ENCODE measurements at places on chromosomes 4 and X.

- no peaks in the 10 kb centered on the region for H3K27me3 ChIP-seq
- no peaks in the 10 kb centered on the region for H3K4me1 ChIP-seq
- no peaks in the 10 kb centered on the region for H3K36me3 ChIP-seq
- no peak for DNase-seq
- H3K4me3 ChIP-seq = no peak overlapping the region
- no peak overlapping the region for H3K27ac ChIP-seq
Measured at GRCh38 chrX:94178145-94178788, 504.3 kb downstream of the FAM133A start.

DNA sequence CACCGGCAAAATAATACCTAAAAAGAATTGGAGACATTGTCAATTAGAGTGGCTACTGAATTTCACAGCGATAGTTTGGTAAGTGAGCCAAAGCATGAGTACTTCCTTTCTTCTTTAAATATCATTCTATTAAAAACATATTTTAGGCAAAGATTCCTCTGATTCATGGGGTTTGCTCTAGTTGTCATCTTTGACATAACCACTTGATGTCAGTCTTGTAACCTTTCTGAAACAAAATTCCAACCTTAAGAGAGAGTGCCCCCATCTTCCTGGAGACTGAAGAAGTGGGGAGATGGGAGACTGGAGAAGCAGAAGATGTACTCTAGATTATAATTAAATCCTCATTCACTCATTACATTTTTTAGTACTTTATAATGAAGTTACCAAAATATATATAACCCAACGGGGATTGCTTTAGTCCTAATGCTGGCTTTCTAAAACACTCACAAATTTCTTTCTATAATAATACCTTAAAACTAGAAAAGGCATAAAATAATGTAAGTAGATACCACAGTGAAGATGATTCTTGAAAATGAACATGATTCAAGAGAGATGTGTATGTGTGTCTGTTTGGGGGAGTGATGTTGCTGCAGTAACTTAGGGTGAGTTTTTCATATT is 96.4 kb downstream of the EMCN start:
- DNase-seq = no peak
- no peaks in the 10 kb centered on the region for H3K27me3 ChIP-seq
- no peak overlapping the region for H3K27ac ChIP-seq
- H3K4me1 ChIP-seq = no peaks in the 10 kb centered on the region
- no peaks in the 10 kb centered on the region for H3K36me3 ChIP-seq
- no peak overlapping the region for H3K4me3 ChIP-seq

DNA sequence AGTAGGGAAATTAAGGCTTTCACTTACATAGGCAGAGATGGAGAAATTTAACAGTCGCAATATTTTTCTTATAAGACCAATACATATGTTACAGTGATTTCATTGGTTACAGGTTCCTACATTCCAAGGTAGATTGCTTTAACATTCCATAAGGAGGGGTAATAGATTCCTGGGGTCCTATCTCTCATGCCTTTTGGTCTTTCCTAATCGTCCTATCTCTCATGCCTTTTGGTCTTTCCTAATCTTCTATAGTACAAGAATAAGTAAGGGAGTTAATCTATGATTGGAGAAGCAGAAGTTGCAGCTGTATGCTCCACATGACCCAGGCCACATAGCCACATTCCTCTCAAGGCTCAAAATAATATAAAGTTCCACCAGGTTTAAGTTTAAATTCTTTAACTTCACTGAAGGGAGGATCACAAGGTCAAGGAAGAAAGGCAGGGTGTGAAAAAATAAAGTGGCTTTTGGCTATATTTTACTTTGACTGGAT is 285.0 kb upstream of the BOD1L1 start:
- H3K27me3 ChIP-seq = peaks cover 10% of the 10 kb centered on the region
- H3K4me3 ChIP-seq = no peak overlapping the region
- no peaks in the 10 kb centered on the region for H3K36me3 ChIP-seq
- no peak for DNase-seq
- H3K27ac ChIP-seq = no peak overlapping the region
- no peaks in the 10 kb centered on the region for H3K4me1 ChIP-seq

DNA sequence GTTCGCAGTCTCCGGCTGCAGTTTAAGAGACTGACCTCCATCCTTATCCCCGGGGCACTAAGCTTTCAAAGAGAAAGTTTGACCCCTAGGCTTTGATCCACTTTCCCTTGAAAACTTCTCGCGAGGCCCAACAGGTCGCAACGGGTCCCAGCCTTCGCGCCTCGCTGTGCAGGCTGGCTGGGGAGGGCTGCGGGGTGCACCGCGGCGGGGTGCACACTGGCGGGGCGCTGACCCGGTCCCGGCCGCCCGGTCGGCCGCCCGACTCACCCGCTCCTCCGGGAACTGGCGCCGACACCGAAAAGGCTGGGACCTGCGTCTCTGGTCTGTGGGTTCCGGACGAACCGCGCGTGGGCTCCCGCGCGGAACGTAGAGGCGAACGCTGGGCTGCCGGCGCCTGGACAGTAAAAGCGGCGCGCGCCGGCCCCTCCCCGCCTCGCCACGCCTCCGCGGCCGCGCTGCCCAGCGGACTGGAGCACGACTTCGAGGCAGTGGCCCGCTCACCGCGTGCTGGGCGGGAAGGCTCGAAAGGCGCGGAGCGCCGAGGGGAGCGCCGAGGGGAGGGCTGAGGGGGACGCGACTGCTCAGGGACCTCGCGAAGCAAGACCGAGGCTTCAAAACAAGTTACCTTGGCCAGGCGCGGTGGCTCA is at the start of gene TAF7L:
Gene TAF7L, minus strand, starts transcription at position 378 of the 647 bp plus-strand sequence. CDS start 3,791 bp downstream, outside the sequence.
- H3K27me3 ChIP-seq = no peaks in the 10 kb centered on the region
- H3K27ac ChIP-seq = no peak within 1 kb of the TSS
- no peak for DNase-seq

DNA sequence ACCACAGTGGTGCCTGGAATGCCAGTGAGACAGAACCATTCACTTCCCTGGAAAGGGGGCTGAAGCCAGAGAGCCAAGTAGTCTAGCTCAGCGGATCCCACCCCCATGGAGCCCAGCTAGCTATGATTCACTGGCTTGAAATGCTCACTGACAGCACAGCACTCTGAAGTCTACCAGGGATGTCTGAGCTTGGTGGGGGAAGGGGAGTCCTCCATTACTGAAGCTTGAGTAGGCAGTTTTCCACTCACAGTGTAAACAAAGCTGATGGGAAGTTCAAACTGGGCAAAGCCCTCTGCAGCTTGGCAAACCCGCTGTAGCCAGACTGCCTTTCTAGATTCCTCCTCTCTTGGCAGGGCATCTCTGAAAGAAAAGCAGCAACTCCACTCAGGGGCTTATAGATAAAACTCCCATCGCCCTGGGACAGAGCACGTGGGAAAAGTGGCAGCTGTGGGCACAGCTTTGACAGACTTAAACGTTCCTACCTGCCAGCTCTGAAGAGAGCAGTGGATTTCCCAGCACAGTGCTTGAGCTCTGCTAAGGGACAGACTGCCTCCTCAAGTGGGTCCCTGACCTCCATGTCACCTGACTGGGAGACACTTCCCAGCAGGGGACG is 32.0 kb downstream of the NAP1L2 start:
- H3K4me3 ChIP-seq = no peak overlapping the region
- H3K36me3 ChIP-seq = no peaks in the 10 kb centered on the region
- H3K27me3 ChIP-seq = no peaks in the 10 kb centered on the region
- H3K27ac ChIP-seq = no peak overlapping the region
- H3K4me1 ChIP-seq = no peaks in the 10 kb centered on the region
- no peak for DNase-seq

- H3K4me3 ChIP-seq = no peak overlapping the region
- H3K4me1 ChIP-seq = no peaks in the 10 kb centered on the region
- no peaks in the 10 kb centered on the region for H3K27me3 ChIP-seq
- H3K27ac ChIP-seq = no peak overlapping the region
- DNase-seq = no peak
- no peaks in the 10 kb centered on the region for H3K36me3 ChIP-seq
Measured at GRCh38 chr4:108272046-108272445, 103.3 kb upstream of the LEF1 start.

DNA sequence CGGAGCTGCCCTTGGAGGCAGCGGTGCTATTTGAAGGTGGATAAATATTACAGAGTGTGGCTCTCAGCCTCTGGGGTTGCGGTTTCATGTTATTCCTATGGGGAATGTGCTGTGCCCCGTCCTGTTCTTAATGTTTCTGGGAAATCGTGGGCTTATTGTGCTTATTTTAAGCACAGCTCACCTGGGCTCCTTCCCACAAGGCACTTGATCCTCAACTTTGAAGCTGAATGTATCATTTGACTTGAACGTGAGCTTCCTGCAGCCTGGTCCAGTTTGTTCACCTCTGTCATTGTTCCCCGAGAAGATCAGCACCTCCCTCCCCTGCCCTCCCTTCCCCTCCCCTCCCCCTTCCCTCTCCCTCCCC is 3.9 kb downstream of the SORCS2 start:
- H3K27ac ChIP-seq = no peak overlapping the region
- H3K27me3 ChIP-seq = peaks cover 17% of the 10 kb centered on the region
- peaks cover 31% of the 10 kb centered on the region for H3K4me1 ChIP-seq
- H3K4me3 ChIP-seq = peak overlapping the region; percentile 56
- no peaks in the 10 kb centered on the region for H3K36me3 ChIP-seq

- no peak overlapping the region for H3K27ac ChIP-seq
- no peak overlapping the region for H3K4me3 ChIP-seq
- DNase-seq = no peak
Measured at GRCh38 chr4:102546635-102547034, 45.5 kb downstream of the NFKB1 start.

DNA sequence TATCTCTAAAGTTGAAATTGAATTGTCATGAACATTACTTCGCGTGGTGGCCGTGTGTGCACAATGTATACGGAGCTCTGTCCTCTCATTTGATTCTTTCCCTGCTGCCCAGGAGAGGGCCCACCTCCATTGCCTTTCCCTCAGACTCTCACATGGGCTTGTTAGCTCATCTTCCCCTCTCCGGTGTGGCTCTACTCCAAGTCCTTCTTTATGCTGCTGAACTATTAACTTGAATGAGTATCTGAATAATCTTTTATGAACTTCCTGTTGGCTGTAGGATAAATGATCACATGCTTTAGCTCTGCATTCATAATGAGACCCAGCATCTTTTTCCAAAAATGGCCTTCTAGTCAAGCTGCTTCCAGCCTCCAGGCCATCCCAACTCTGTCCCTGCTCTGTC is 68.8 kb upstream of the CLNK start:
- no peak for DNase-seq
- H3K36me3 ChIP-seq = no peaks in the 10 kb centered on the region
- H3K4me3 ChIP-seq = no peak overlapping the region
- no peak overlapping the region for H3K27ac ChIP-seq

DNA sequence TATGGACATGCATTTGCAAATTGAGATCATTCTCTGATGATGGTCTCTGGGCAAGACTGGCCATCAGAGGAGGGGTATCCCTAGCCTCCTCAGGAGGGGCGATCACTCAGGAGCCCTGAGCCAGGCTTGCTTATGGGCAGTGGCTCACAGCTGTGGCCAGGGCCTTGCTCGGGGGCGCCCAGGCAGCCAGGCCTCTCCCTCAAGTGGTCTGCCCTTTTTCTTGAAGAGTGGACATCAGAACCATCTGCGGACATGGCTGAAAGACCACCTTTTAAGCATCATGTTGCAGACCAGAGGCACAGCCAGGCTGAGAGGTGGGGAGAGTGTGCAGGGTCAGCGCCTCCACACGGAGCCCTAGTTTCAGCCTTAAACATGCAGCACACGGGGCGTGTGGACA is 106.7 kb upstream of the PSAPL1 start:
- H3K27ac ChIP-seq = no peak overlapping the region
- H3K27me3 ChIP-seq = peaks cover 3% of the 10 kb centered on the region
- no peaks in the 10 kb centered on the region for H3K36me3 ChIP-seq

GRCh38 chr4:152581536-152582160 is 45.8 kb upstream of the FBXW7 start:
- H3K4me3 ChIP-seq = no peak overlapping the region
- no peaks in the 10 kb centered on the region for H3K36me3 ChIP-seq
- DNase-seq = no peak
- no peak overlapping the region for H3K27ac ChIP-seq

- H3K27me3 ChIP-seq = peaks cover 61% of the 10 kb centered on the region
- no peaks in the 10 kb centered on the region for H3K36me3 ChIP-seq
Measured at GRCh38 chr4:108172753-108173598, 4.2 kb upstream of the LEF1 start.

GRCh38 chr4:26764231-26764630 is 96.4 kb upstream of the STIM2 start:
- no peaks in the 10 kb centered on the region for H3K27me3 ChIP-seq
- no peak overlapping the region for H3K4me3 ChIP-seq
- no peaks in the 10 kb centered on the region for H3K4me1 ChIP-seq
- peaks cover 12% of the 10 kb centered on the region for H3K36me3 ChIP-seq
- no peak for DNase-seq
- H3K27ac ChIP-seq = no peak overlapping the region

GRCh38 chrX:31353095-31353494 is 281.3 kb upstream of the FTHL17 start:
- peaks cover 13% of the 10 kb centered on the region for H3K4me1 ChIP-seq
- H3K36me3 ChIP-seq = no peaks in the 10 kb centered on the region
- peak overlapping the region; percentile 1 for H3K27ac ChIP-seq
- H3K27me3 ChIP-seq = peaks cover 3% of the 10 kb centered on the region
- DNase-seq = no peak

- peaks cover 38% of the 10 kb centered on the region for H3K4me1 ChIP-seq
- no peak for DNase-seq
- no peaks in the 10 kb centered on the region for H3K27me3 ChIP-seq
- H3K4me3 ChIP-seq = no peak overlapping the region
- H3K27ac ChIP-seq = no peak overlapping the region
Measured at GRCh38 chrX:17638731-17639130, 98.6 kb upstream of the SCML1 start.

- H3K27me3 ChIP-seq = no peaks in the 10 kb centered on the region
- H3K4me1 ChIP-seq = peaks cover 7% of the 10 kb centered on the region
- H3K27ac ChIP-seq = no peak overlapping the region
- DNase-seq = no peak
- no peaks in the 10 kb centered on the region for H3K36me3 ChIP-seq
Measured at GRCh38 chrX:23656091-23656490, 11.2 kb upstream of the PRDX4 start.

DNA sequence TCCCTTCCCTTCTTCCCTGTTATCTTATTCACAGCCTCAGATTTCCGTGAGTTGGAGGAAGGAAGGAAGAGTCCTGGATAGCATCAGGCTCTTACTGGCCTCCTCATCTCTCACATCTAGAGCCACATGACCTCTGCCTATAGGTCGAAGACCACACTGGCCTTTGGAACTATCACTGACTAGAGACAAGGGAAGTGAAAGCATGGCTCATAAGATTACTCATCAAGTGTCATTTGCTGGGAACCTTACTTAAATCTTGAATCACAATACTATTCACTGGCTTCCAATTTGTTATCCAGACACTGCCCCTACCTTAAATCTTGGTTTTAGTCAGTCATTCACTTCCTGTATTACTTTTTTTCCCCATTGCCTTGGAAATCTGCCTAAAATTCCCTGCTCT is 61.6 kb upstream of the MTMR8 start:
- H3K27ac ChIP-seq = no peak overlapping the region
- H3K4me1 ChIP-seq = no peaks in the 10 kb centered on the region
- no peaks in the 10 kb centered on the region for H3K27me3 ChIP-seq
- H3K36me3 ChIP-seq = no peaks in the 10 kb centered on the region
- no peak for DNase-seq
- H3K4me3 ChIP-seq = no peak overlapping the region

GRCh38 chr4:58368221-58368620 is 1258.0 kb upstream of the IGFBP7 start:
- no peak overlapping the region for H3K4me3 ChIP-seq
- peaks cover 4% of the 10 kb centered on the region for H3K4me1 ChIP-seq
- H3K36me3 ChIP-seq = peaks cover 6% of the 10 kb centered on the region
- H3K27me3 ChIP-seq = no peaks in the 10 kb centered on the region
- no peak overlapping the region for H3K27ac ChIP-seq

All from type B pancreatic cell (in vitro differentiated cells).